Right hindlimb (tissue), 1 donor: ENCODE measurements at places on chromosomes 3 and 15.

GRCh38 chr3:79930196-79930595 lies 162.4 kb upstream of the ROBO1 start:
- no peak for DNase-seq

GRCh38 chr15:48625126-48625525 lies 20.4 kb downstream of the FBN1 start:
- no peak for DNase-seq

DNA sequence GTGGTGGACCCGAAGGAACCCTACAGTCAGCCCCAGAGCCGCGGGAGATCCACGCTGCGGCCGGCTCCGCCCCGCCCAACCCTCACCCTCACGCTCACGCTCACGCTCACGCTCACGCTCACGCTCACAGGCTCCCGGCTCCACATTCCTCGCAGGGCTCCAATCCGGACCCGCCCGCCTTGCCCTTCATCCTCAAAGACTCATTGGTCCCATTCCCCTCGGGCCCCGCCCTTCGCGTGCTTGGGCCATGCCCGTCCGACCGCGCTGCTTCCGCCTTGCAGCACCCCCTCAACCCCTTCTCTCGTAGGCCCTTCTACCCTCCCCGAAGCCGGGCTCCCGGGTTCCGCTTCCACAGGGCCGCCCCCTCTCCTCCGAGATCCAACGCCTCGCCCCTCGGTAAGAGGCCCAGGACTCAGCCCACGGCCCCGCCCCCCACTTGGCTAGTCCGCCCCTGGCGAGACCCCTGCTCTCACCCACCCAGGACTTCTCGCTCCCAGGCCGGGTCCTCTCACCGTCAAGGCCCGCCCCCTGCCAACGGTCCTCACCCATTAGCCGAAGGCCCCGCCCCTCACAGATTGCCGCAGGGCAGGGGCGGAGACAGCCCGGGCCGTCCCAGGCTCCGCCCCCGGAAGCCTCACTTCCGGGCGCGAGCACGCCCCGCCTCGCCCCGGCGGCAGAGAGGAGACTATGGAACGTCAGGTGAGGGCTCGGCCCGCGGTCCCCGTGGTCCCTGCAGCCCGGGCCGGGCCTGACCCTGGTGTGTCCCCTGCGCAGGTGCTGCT lies at the start of gene APEH:
Gene APEH, plus strand, starts transcription at position 637 of the 782 bp plus-strand sequence. Its CDS starts 51 bp downstream, at position 688.
- DNase-seq: peak; percentile 96

DNA sequence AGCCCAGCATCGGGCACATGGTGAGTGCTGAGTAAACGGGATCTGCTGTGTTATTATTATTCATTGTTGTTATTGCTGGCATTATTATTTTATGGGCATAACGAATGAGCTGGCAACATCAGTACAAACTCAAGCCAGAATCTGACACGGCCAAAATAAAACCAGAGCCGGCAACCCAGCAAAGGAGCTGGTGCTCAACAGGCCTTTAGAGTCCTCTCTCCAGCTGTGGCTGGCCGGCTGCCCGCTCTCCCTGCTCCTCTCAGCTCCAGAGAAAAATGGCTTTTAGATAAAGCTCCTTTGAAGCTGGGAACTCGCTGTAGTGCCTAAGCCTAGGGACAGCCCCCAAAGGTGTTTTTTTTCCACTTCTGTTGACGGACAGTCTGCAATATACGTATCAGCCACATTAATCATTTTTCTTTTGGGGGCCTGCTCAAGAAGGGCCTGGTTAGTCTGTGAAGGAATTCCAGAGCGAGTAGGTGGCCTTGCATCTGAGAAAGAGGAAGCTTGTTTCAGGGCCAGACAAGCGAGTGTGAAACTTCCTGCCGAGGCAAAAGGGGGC lies 193.9 kb upstream of the UBE2E1 start:
- peak; percentile 83 for DNase-seq

DNA sequence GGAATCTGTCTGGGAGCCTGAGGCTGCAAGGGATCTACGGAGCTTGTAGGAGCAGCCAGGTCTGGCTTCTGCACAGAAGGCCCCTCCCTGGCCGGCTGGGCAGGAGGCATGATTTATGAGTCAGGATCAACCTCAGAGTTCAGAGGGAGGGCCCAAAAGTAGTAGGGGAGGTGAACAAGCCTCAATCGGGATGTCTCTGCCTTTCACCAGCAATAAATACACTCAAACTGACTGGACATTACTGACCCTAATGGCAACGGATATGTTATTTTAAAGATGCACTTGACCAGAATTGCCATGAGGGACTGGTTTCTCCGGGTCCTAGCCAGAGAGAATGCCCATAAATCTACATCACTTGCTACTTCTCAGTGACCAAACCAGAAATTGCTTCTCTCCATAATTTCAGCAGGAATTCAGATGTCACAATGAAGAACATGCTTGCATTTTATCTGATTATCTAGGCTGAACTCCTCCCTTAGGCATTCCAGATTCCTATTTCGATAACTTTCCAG lies 109.6 kb upstream of the LMOD3 start:
- DNase-seq: peak; percentile 25

GRCh38 chr3:129045675-129046036 lies 14.9 kb upstream of the GP9 start:
- DNase-seq: no peak

DNA sequence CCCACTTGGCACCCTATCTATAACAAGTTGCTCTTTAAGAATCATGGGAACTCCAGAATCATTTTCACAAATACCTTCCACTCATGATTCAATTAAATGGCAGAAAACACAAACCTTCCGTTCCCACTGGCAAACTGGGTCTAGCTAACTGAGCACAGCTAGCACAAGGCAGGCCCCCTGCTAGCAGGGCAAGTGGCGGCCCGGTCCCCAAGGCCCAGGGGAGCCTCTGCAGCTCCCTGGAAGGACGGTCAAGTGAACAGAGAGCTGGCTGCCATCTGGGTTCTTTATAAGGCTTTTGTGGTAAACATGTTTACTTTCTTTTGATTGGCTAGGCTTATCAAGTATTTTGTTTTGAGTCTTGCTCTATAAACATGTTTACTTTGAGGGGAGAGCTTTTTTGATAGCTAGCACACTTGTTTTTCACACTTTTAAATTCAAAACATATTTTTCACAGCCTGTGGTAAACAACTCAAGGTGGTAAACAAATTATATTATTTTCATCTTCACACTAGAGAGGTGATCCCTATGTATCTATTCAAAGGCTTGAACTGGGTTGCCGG lies 81.4 kb downstream of the FOXP1 start:
- no peak for DNase-seq

DNA sequence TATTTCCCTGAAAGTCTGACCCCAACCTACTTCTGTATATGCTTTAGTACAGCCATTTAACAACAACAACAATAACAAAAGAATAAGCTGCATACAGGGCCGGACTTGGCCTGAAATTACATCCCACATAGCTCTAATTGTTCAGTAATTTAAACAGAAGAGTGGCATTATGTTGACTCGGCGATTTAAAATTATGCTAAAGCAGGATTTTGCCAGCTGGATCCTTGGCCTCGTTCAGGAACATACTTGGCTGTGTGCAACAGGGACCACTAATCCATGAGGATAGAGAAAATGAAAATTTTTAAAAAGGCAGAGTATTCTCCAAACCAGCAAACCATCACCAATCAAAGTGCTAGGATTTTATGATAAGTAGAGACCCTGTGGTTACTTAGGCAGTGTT lies 433.1 kb upstream of the RBMS3 start:
- no peak for DNase-seq
